NCI-H1930 (cell line): ENCODE measurements at places on chromosomes 1 and 21.

DNA sequence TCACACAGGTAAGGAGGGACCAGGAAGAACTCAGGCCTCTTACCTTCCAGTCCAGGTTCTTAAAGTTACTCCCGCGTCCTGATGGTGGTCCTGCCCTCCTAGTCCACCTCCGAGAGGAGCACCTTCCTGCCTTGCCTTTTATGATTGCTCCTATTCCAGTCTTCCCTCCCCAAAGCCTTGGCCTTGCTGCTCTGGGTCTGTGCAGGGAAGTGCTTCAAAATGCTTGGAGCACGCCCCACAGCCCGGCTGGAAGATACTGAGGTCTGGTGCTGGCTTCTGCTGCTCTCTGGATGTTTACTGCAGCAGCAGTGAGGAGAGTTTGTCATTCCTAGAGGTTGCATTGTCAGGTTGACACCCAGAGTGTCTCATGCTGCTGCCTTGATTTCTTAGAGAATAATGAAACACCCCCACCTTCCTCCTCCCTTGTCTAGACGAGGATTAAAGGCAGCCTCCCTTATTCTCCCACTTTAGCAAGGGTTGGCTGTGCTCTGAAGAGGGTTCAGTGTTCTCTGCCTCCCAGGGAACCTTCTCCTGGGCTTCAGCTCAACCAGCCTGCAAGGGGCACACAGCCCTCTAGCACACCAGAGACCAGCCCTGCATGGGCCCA is 142.2 kb upstream of the CACNA1E start:
- no peak for DNase-seq

DNA sequence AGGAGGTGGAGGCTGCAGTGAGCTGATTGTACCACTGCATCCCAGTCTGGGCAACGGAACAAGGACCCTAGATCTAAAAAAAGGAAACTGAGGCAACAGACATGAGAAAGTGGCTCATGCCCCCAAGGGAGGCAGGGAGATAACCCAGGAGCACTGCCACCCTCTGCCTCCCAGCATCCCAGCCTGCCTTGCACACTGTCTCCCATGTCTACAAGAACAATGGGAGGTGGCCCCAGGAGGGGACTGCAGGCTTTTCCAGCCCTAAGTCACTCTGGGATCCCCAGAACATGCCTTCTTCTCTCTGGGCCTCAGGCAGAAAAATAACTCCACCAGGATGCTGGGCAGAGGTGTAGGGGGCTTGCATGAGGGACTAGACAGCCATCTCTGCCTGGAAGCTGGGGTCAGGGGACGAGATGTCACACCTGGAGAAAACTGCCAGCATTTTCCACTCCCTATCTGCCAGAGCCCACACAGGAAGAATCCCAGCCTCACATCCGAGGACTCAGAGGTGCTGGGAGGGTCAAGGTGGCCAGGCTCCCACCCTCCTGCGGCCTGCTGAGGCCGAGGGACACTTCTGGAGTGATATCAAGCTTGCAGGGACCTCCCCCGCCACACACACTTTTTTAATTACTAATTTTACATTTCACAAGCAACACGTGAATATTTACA is 21.4 kb downstream of the RUNX3 start:
- DNase-seq, result no peak

- no peak for DNase-seq
Measured at GRCh38 chr1:76073481-76073880, 1.1 kb upstream of the ST6GALNAC3 start.

GRCh38 chr1:89087241-89087640 is 22.2 kb upstream of the GBP1 start:
- DNase-seq, result no peak

GRCh38 chr21:26972192-26972591 is 5.3 kb upstream of the ADAMTS5 start:
- no peak for DNase-seq

- DNase-seq, result no peak
Measured at GRCh38 chr1:167200749-167201148, 19.9 kb upstream of the POU2F1 start.

DNA sequence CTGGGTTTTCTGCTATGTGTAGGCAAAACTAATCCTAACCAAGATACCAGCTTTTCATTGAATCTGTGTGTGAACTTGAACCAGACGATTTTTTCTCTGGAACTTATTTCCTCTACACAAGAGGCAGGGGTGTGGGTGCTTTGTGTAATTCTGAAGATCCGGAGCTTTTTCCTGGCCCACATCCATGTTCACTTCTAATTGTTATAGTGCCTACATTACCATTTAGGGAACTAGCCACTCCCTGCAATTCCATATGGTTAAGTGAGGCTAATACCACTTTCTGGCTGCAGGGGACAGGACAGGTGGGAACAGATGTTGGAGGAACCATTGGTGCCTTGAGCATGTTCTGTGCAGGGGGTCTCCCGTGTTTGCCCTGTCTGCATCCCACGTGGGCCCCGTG is 83.4 kb upstream of the FMN2 start:
- no peak for DNase-seq

GRCh38 chr1:81800695-81801650 is at the start of gene ADGRL2:
TSS of gene ADGRL2 (plus strand) at chr1:81800934. CDS start at chr1:81836985, 36,051 bp downstream.
- peak; percentile 34 for DNase-seq

DNA sequence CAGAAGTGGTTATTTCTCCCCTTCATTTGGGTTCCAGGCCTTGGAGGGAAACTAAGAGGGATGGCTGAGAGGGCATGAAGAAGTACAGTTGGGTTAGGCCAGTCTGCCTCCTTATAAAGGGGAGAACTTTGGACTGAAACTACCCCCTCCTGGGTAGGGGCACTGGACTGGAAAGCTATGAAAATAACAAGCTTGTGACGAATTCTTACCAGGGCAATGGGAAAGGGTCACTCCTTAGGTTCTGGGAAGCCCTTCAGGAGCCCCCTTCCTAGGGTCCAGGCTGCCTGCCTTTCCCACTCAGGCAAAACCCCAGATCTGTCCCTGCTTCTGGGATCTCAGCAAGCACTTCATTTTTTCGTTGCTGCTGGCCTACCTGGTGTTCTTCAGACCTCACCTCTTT is 9.8 kb upstream of the P3R3URF start:
- DNase-seq, result no peak

- DNase-seq, result no peak
Measured at GRCh38 chr1:8679395-8679800, 138.0 kb downstream of the RERE start.

- DNase-seq, result no peak
Measured at GRCh38 chr1:14438127-14438769, 160.2 kb upstream of the KAZN start.

DNA sequence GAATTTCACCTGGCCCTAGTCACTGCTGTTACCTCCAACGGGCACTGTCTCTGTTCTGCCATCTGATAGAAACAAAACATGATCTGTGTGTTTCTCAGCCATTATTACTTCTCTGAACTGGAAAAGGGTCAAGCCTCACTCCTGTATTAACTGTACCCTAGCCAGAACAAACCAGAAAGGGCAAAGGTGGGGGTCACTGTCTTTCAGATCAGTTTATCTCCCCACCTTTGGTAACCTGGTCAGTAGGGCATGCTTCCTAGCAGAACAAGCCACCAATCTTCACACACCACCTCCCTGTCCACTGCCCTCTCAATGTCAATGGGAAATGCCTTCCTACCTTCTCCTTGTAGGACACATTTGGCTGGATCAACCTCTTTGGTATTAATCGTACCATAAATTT is 3.9 kb downstream of the TRIM45 start:
- no peak for DNase-seq

DNA sequence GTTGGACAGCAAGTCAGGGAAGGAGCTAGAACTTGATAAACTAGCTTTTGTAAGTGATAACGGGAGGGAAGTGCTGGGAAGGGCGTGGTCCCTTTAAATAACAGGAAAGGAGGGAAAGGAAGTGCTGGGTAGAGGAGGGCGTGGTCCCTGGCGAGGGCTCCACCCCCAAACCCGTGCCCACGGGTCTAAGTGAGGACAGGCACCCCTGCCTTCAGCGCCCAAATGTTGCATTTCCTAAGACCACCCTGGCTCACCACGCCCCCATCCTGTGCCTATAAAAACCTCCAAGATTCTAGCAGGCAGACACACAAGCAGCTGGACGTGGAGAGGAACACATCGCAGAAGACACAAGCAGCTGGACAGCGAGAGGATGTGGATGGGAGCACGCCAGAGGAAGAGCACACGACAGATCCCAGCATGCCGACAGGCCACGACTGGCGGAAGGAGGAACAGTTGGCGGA is 58.5 kb downstream of the PALMD start:
- DNase-seq, result no peak

- no peak for DNase-seq
Measured at GRCh38 chr1:25699500-25700143, 83.0 kb downstream of the MAN1C1 start.

- no peak for DNase-seq
Measured at GRCh38 chr1:211708006-211708405, 32.6 kb upstream of the NEK2 start.

DNA sequence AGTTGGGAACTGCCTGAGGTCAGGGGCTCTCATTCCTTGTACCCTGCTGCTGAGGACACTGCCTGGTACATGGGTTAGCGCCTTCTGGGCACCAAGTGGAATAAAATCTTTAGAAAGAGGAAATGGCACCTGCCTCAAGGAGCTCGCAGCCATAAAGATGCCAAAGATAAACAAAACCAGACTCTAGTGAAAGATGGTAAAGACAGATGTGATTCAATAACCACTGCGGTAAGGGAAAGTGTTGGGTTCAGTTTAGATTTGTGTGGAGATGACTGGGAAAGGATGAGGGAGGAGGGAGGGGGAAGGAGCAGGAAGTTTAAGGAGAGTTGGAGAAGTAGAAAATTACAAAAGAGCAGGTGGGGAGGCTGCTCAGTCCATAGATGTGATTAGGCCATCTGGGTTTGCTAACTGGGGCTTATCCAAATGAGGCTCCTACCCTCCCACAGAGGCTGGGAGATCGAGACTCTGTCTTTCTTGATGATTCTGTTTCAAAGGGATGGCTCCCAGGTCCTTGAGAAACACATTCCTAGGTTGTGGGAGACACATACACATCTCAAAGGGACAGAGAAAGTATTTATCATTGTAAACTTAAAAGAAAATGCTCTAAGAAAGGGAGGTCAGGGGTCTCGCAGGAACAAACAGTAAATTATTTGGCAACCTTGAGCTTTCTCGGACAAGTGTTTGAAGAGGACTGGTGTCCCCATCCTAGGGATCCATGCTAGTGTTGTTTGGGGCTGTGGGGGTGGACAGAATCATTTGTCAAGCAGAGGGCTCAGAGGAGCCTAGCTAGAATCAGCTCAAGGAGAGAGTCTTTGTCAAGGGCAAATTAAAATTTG is 65.7 kb upstream of the MORC3 start:
- no peak for DNase-seq

- no peak for DNase-seq
Measured at GRCh38 chr1:82073071-82073470, 272.3 kb downstream of the ADGRL2 start.

DNA sequence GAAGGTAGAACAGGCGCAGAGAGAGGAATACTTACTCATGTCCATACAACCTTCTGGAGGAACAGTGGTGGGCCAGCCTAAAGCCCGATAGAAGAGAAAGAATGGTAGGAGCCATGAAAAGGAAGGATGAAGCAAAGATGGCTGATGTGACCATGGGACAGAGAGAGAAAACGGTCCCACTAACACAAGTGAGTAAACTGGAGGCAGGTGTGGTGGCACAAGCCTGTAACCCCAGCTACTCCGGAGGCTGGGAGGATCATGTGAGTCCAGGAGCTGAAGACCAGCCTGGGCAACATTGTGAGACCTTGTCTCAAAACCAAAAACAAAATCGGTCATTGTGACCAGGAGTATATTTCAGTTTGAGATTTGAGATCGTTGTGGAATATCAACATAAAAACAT is 49.4 kb downstream of the C1orf198 start:
- no peak for DNase-seq

DNA sequence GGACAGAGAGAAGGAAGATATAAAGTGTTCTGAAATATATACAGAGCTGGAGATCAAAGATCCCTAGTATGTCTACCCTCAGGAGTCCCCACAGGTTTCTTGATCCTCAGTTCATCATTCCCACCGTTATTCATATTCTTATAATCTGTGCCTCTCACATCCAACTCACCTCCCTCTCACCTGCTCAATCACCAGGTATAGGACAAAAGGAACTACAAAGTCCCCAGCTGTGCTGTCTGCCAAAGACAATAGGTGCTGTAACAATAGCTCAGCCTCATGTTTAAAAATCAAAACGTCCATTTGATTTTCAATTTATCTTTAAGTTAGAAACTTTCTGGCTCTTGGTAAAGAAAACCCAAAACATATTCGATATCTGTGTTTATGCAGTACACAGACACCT is 121.1 kb upstream of the PKN2 start:
- no peak for DNase-seq

GRCh38 chr1:37673920-37674319 is 18.4 kb upstream of the CDCA8 start:
- DNase-seq, result no peak

DNA sequence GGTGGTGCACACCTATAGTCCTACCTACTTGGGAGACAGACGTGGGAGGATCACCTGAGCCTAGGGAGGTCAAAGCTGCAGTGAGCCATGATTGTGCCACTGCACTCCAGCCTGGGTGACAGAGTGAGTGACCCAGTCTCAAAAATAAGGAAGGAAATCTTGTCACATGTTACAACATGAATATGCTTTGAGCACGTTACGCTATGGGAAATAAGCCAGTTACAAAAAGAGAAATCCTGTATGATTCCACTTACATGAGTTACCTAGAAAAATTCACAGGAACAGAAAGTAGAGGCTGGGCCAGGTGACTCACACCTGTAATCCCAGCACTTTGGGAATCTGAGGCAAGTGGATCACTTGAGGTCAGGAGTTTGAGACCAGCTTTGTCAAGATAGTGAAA is 6.7 kb upstream of the PADI6 start:
- DNase-seq, result no peak

- DNase-seq, result no peak
Measured at GRCh38 chr1:74799119-74799657, 66.2 kb downstream of the TYW3 start.

GRCh38 chr1:10960411-10961299 is 51.8 kb upstream of the TARDBP start:
- DNase-seq, result peak; percentile 63

DNA sequence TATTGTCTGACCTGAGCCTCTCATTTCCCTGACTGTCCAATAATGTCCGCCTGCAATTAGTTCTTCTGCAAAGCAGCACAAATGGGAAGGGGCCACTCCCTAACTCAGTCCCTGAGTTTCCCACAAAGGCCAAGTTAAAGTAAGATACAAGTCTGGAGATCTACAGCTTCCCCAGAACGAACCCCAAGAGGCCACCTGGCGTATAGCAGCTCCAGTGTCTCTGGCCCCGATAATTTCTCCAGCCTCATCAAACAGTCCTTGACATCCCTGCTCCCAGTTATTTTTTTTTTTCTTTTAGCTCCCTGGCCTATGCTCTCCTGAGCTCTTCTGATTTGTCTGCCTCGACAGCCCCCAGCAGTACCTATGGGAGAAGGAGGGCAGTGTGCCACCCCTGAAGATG is 8.1 kb upstream of the ACKR1 start:
- DNase-seq, result no peak

DNA sequence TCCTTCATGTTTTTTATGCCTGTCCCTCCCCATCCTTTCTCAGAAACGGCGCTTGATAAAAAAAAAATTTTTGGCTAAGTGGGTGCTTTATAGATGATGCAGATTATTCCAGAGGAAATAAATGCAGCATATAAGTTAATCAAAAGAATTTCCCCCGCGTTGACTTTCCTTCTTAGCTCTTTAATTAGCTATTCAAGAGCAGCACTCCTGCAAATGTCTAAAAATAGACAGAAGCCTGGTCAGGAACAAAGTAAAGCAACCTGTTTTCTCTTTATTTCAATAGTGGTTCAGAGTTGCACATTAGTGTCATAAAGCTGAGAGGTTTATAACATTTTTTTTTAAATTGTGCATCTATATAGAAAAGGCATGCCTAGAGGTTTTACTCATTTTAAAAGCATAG is 439.5 kb upstream of the LRRC7 start:
- DNase-seq, result no peak

GRCh38 chr1:18581420-18581880 is 49.2 kb upstream of the PAX7 start:
- no peak for DNase-seq
